ENCODE measurements at places on chromosomes 6 and 20.

- DNase-seq, result no peak
Measured at GRCh38 chr6:8061736-8062135, 2.5 kb downstream of the BLOC1S5 start.

- DNase-seq, result no peak
Measured at GRCh38 chr20:57683881-57684807, 25.7 kb downstream of the PMEPA1 start.

DNA sequence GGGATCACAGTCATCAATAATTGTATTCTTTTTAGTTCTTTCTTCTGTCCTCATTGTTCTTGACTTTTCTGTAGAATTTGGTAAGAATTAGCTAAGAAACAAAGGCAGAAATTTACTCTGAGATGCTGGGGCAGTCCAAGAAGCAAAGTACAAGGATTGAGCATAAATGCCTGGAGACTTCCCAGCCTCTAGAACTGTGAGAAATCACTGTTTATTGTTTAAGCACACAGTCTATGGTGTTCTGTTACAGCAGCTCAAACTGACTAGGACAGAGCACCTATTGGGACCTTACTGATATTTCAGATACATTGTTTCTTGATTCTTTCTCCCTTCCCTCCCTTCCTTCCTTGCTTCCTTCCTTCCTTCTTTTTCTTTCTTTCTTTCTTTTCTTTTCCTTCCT is 192.7 kb upstream of the SLC35B3 start:
- DNase-seq, result no peak

DNA sequence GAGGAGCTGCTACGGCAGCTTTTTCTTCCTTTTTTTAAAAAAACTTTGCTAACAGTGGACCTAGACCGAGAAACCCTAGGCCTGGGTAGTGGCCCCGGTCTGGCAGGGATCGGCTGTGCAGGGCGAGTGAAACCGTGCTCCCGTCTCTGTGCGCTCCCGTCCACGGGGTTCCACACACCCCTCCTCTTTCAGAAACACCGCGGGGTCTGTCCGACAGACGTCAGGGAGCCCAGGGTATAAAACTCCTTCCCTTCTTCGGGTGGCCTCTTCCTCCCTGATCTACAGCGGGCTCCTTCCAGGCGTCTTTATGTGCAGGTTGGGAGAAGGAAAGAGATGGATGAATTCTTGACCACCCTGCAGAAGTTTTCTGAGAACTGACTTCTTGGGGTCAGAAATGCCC is 27.1 kb upstream of the SMOC2 start:
- no peak for DNase-seq

DNA sequence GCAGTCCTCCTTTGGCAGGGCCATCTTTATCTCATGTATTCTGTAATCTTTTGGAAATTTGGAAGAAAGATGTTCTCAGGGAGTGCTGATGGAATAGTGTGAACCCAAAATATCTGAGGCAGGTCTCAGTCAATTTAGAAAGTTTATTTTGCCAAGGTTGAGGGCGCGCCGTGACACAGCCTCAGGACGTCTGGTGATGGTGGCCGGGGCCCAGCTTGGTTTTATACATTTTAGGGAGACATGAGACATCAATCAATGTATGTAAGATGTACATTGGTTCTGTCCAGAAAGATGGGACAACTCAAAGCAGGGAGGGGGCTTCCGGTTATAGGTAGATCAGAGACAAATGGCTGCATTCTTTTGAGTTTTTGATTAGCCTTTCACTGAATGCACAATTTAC is 89.8 kb downstream of the ERMARD start:
- no peak for DNase-seq

DNA sequence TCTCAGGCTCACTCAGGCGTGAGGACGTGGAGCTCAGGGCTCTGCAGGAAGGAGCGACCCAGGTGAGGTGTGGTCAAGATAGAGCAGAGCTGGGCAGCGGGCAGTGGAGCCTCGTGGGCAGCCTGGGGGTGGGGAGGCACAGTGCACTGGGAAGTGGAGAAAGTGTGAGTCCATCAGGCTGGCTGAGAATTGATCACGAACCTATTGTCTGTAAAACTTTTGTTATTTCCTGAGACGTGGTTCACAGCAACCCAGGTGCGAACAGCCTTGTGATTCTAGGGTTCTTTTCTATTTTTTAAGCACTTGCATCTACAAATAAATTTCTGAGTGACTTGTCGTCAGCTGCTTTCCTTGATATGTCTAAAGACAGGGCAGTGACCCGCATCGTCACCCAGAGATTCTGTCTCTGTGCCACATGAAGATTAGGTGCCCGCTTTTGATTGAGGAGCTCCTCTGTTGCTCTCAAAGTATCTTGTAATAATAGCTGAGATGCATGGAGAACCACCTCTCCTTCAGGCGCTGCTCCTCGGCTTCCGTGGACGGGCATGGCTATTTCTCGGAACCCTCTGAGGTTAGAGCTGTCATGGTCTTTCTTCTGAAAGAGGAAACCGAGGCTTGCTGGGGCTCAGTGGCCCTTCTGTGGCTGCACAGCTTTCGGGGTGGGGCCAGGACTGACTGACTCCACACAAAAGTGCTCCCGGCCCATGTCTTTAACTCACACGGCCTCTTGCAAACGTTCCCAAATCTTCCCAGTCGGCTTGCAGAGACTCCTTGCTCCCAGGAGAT is 662 bp upstream of the CCR6 start:
- DNase-seq, result no peak

- DNase-seq, result peak; percentile 34
Measured at GRCh38 chr6:20211941-20212391, 303 bp downstream of the MBOAT1 start.

DNA sequence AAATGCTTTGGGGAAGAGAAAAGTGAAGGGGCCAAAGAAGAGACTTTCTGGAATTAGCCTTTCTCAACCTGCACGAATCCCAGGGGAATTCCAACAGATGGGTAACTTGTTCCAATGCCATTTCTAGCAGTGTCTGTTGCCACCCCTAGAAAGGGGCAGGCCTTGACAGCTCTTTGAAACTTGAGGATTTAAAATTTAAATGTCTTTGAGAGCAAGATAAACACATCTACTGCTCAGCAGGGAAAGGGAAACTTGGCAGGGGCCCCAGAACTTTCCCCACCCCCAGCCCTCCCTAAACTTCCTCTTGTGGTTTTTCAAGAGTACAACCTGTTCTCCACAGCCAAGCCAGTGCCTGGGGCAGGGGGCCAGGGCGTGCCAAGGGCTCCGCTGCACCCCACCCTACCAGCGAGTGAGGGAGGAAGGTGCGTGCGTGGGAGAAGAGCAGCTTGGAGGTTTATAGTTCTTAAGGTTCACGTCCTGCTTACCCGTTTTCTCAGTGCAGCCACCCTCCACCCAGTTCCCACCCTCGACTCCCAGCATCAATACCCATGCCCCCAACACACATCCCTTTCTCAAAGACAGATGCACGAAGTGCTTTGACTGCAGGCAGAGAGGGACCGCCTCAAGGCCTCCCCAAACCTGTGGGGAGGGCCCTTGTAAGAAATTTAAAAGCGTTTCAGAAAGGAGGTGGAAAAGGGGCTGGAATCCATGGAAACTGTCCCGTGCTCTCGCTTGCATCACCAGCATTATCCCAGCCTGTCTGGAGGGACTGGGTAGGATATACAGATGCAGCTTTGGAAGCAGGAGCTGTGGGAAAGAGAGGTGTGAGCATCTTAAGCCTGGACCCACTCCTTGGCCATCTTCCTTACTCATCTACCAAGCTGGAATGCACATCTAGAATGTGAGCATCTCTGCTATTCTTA is 4.5 kb upstream of the TAF8 start:
- DNase-seq, result peak; percentile 87

GRCh38 chr6:109693111-109693510 is 2.0 kb downstream of the FIG4 start:
- no peak for DNase-seq

- DNase-seq, result no peak
Measured at GRCh38 chr20:49450281-49450721, 32.2 kb downstream of the KCNB1 start.

DNA sequence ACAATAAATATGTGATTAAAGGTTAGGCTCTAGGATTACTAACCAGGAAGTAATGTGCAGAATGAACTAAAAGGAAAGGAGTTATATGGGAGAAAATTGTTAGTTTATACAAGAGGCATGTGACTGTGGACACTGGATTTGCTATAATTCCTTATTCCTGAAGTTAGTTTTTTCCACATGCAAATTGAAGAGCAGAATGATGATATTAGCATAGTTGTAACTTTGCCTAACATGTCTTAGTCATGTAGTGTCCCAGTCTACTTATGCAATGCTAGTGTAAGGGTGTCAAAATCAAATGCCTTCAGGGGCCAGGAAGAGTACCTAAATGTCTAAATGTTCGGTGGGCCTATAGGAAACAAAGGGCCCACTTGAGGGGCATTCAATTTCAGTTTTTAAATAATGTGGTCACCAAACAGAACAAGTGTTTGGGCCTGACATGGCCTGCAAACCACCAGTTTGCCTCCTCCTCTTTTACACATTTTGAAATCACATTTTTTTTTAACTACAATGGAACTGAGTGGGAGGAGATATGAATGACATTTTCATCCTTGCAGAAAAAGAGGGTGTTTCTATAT is 28.0 kb upstream of the CEP85L start:
- DNase-seq, result no peak
